ENCODE measurements at places on chromosomes 3 and 15.

DNA sequence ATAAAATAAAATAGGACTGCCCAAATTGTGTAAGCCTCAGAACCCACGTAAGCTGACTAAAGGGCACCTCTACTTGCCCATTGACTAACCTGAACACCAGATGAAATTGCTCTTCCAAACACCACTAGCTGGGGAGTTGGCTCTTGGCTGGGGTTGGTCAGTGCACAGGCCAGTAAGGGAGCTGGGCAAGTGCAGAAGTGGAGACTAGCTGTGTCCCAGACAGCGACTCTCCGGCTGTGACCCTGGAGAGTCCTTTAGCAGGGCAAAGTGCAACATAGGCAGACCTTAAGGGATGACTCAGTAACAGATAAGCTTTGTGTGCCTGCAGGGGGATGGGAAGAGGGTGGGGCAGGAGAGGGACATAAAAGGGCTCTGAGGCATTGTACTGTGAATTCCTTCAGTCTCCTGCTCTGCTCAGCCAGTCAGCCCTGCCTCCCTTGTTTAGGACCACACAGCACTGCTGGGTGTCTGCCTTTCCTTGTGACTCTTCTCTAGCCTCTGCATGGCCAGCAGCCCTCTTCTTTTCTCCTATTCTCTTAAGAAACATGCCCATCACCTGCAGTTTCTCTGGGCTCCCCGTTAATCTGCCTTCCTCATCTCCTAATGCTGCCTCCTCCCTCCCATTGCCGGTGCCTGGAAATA lies 13.2 kb downstream of the NR1I2 start:
- no peak for DNase-seq

DNA sequence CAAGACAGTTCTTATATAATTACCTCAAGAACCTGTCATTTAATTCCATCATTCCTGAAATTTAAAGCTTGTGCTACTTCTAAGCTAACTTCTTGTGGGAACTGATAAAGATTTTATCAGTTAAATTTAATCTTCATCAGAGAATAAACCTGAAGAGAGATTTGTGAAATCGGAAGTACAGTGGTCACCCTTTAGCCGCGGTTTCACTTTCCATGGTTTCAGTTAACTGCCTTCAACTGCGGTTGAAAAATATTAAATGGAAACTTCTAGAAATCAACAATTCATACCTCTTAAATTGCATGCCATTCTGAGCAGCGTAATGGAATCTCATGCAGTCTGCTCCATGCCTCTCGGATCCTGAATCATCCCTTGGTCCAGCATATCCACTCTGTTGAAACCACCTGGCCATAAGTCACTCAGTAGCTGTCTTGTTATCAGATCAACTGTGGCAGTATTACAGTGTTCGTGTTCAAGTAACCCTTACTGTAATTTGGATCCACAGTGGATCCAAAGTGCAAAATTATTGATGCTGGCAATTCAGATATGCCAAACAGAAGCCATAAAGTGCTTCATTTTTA lies 626.1 kb downstream of the CADM2 start:
- DNase-seq = no peak

DNA sequence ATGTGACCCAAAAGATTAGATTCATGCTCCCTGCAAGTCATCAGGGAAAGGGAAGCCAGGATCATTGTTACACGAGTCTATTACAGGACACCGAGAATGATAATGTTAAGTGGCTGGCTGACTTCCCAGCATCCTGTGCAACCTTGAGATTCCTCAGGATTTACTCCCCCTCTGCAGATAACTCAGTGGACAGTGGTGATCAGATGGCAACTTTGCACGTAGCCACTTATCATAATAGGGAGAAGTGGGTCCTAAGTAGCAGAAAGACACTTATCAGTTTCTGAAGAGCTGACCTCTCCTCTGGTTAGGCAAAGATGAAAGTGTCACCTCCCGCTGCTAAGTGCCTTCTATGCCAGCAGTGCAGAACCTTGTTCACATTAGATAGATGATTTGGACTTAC lies 6.7 kb upstream of the TMPRSS7 start:
- DNase-seq = peak; percentile 88

DNA sequence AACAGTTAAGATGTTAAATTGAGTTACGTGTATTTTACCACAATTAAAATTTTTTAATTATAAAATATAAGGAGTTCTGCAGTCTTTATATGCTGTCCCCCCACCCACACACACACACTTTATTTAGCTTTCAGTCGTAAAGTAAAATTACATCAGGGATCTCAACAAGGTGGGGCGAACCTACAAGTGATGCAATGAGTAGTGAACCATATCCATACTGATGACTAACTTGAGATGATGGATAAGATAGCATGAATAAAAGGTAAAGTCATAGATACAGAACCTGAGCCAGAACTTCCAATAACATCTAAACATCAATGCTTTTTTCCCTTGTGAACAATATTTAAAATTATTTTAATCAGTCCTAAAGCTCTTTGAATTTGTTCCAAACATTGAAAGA lies 77.2 kb downstream of the VPS13C start:
- no peak for DNase-seq

- DNase-seq = no peak
These were observed 6.9 kb downstream of the SUCNR1 start for GRCh38 chr3:151880416-151880690.

GRCh38 chr3:156388497-156389448 lies 166.1 kb downstream of the SSR3 start:
- DNase-seq = no peak

GRCh38 chr3:110664148-110664547 lies 407.5 kb upstream of the NECTIN3 start:
- no peak for DNase-seq

GRCh38 chr15:67165254-67166253 lies 88.9 kb downstream of the AAGAB start:
- no peak for DNase-seq

DNA sequence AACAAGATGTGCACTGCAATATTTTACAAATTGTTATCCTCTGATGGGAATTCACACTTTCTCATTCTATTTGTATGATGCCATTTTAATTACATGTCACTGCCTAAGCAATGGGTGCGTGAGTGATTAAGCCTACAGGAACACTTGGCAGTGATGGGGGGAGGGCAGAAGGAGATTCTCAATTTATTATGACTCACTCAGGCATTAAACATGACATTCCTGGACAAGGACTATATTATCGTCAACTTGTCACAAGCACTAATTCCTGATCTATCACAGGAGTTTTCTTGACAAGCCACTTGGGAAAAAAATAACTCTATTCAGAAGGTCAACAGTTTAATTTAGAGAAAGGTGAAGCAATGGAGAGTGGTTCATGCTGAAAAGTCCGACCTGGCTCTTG lies 556.8 kb downstream of the NSUN3 start:
- no peak for DNase-seq

Measured in NCI-H187 treated with DMSO at 0.1 percent for 48 hours (cell line).